Articular chondrocyte of knee joint (primary cell): ENCODE measurements at places on chromosomes 7 and 10. TPM values are rescaled to one million over a fixed set of nuclear protein-coding genes. Genes with fewer than 3 reads are reported as not detected.

Gene GIMAP4
- 0.43 TPM in 1 of 2 replicates, not detected in the other for total RNA-seq

Gene HABP2
- total RNA-seq, result not detected in 2 replicates

Gene NPFFR1
- not detected in 2 replicates for total RNA-seq

Gene ERVW-1
- total RNA-seq, result not detected in 2 replicates

Gene C10orf53
- not detected in 2 replicates for total RNA-seq

Gene TACR2
- 0.22 and 0.26 TPM in 2 replicates for total RNA-seq

Gene SFRP4
- 18.7 and 59.5 TPM in 2 replicates for total RNA-seq

Gene ZPBP
- total RNA-seq, result not detected in 2 replicates

Gene ZFYVE27
- 17.0 and 17.4 TPM in 2 replicates for total RNA-seq

Gene RPP30
- total RNA-seq, result 41.3 and 46.5 TPM in 2 replicates

Gene VSTM2A
- total RNA-seq, result not detected in 2 replicates

Gene ASAH2
- total RNA-seq, result 0.78 and 0.97 TPM in 2 replicates

Gene PAX2
- total RNA-seq, result not detected in 2 replicates

Gene SPDYE16
- total RNA-seq, result 0.11 TPM in 1 of 2 replicates, not detected in the other

Gene PNLIPRP3
- total RNA-seq, result not detected in 2 replicates

Gene PDE6C
- total RNA-seq, result not detected in 2 replicates

Gene FAM237B
- not detected in 2 replicates for total RNA-seq
